ENCODE measurements at places on chromosomes 2 and 18.

DNA sequence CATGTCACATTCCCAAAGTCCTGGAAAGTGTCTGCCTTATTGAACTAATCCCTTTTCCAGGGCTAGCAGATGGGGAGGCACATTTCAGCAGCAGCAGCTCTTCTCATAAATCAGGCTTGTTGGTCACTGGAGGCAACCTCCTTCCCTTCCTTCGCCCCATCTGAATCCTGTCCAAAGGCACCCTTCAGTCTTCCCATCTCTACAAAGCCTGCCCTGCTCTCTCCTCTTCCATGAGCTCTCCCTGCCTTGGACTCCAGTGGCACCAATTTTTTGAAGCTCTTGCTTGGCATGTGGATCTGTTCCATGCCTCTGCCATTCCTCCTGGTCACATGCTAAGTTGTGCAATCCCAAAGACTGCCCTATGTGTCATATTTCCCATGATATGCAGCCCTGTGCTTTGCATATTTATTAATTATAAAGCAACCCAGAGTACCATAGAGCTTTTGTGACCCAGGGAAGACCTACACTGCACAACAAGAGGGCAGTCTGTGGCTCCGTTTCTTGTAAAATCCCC, 70.3 kb downstream of the ANTXR1 start:
- DNase-seq: no peak

DNA sequence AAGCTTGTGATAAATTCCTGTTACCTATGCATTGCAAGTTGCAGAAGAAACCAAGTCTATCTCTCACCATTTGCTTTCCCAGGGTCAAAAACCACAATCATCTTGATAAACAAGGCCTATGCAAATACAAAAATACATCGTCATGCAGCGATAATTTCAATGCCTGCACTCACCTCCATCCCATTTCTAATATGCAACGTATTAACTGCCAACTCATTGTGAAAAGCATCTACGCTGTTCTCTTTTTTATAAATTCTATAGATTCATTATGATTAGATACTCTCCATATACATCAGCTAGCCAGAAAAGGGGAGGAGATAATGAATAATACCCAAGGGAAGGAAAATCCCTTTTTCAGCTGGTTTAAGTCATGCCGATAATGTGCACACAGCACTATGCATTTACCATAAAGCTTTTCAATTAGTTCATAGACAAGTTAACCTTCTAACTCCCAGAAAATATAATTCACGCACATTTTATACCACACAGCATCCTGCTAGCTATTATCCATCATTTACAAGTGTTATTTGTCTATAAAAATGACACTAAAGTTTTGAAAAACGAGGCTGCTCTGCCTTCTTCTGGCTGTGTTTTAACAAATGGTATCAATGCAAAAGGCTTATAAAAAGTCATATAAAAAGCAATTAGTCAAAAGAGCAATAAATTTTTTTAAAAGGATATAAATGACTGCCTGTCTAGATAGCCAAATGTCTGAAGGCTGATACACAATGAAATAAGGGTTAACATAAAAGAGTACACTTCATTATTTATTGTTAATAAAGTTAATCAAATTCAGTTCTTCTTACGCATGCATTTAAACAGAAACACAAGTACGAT, 77.6 kb downstream of the AFF3 start:
- peak; percentile 53 for DNase-seq

GRCh38 chr18:56709463-56709862, 58.3 kb downstream of the WDR7 start:
- DNase-seq: peak; percentile 85

DNA sequence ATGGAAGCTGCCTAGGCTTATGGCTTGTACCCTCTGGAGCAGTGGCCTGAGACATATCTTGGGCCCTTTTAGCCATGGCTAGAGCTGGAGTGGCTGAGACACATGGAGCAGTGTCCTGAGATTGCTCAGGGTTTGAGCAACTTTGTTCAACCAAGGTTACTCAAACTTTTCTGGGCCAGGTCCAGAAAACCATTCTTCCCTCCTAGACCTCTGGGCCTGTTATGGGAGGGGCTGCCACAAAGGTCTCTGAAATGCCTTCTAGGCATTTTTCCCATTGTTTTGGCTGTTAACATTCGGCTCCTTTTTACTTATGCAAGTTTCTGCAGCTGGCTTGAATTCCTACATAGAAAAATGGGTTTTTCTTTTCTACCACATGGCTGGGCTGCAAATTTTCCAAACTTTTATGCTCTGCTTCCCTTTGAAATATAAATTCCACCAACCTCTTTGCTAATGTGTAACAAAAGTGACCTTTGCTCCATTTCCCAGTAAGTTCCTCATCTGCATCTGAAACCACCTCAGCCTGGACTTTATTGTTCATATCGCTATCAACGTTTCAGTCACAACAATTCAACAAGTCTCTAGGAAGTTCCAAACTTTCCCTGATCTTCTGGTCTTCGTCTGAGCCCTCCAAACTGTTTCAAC, 84.9 kb upstream of the MAP4K3 start:
- no peak for DNase-seq

DNA sequence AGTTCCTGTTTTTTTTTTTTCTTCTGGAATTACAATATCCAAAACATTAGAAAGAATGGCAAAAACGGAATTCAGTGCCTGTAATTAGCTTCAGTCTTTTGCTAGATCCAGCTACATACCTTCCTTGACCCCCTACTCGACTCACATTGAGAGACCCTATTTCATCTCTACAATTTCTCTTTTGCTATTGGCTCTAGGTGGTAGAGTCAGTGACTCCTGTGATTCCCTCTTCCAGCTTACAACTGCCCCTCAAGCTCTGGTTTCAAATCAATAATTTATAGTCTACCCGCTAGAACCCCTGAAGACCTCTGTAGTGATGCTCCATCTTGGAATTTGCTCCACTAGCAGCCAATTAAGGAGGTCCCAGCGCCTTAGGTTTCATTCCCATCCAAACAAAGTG, 125.8 kb downstream of the TMEFF2 start:
- no peak for DNase-seq

DNA sequence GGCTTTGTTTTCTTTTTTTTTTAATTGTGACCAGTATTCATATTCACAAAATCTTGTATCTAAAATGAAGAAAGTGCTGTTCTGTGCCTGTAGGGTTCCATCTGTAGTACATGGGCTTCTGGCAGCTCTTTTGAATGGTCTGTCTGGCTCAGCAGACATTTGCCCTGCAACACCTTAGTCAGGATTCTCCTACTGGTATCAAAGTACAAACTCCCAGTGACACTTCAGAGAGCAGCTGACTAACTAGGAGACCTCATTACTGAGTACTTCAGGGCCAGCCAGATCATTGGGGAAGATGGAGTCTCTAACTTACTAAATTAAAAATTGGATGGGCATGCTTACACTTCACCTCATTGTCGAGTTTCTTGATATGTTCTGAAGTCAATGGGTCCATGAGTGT, 39.7 kb downstream of the GRHL1 start:
- DNase-seq: no peak

GRCh38 chr2:189287982-189288521, 108.5 kb upstream of the COL5A2 start:
- DNase-seq: peak; percentile 53

GRCh38 chr2:56739413-56739812, 555.6 kb downstream of the CCDC85A start:
- no peak for DNase-seq
